ENCODE measurements at places on chromosomes 7 and 10.

GRCh38 chr10:124644236-124644635, 99.9 kb downstream of the FAM53B start:
- DNase-seq = no peak

- no peak for DNase-seq
Observed at GRCh38 chr10:124554085-124554858, 92.6 kb downstream of the LHPP start.

DNA sequence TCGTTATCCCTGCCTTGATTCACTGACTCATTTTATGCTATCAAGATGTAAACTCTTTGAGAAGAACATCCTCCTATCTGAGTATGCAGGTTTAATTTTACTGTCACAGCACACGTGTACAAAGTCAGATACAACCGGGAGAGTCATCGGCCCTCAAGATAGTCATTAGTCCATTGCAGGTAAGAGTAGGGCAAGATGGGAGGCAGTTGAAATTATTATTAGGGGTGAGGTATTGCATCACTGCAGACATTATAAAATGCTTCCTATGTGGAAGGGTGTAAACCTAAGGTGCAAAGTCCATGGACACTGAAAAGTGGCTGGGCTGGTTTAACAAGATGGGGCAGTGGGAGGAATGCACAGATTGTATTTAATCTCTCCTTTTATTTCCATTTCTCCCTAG, 113.7 kb downstream of the ARL4A start:
- DNase-seq = no peak

DNA sequence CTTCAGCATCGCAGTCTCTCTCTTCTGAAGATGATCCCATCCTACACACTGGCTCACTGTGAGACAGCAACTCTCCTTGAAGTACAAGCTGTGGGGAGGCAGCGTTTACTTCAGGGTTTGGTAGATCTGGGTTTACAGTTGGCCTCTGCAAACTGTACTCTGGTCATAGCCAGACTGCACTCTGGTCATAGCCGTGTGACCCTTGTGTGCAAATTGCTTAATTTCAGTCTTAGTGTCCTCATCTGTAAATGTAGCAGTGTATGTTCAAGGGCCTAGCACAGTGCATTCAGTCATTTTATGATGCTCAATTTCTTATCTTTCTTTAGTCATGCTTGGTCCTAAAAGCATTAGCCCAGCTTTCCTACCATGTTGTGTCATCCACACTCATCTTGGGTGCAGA, 188.2 kb downstream of the LRMDA start:
- no peak for DNase-seq
